NCI-H226 (cell line): ENCODE measurements at places on chromosomes 5 and 9.
A peak's percentile ranks its signal among the peaks of the same experiment; 100 is the strongest.

- DNase-seq: no peak
Observed at GRCh38 chr5:133227897-133228296, 176.1 kb downstream of the HSPA4 start.

DNA sequence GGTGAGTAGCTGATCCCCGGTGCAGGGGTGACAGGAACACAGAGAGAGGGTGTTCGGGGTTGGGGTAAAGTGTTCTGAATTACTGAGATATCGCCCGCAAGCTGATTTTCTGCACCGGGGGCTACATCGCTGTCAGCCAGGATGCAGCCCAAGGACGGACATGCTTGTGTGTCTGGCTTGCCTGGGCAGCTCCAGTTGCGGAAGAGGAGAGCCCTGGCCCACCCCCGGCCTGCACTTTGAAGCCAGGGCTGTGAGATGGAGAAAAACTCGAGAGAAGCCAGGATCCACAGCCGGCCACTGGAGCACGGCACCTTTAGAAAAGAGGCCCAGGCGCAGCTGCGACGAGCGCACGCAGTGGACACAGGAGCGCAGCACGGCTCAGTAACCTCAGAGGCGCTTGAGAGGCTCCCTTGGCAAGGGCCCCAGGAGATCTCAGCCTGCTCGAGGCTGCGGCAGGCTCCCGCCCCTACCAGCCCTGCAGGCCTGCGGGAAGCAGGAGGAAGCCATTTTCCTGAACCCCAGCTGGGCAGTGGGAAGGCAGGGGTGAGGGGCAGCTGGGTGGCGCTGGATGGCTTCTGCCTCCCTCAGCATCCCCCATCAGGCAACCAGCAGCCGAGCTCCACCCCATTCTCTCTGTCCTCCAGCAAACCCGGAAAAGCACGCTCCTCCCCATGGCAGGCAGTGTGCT, 59.2 kb downstream of the C9orf50 start:
- no peak for DNase-seq

DNA sequence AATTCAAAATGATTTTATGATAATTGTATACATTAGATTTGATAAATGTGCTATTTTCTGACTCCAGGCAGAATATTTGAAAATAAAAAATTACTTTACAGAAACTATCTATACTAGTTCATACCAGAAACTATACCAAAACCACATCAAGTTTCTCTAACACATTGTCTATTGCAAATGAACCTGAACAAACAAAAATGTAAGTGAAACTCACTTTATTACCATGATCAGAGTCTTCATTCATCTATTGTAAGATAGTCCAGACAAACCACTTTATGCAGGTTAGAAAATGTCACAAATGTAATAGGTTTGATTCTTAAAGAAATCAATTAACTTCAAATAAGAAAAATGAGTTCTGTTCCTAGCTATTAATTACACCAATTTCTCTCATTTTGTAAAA, 99.4 kb downstream of the OXCT1 start:
- DNase-seq: no peak

- no peak for DNase-seq
Observed at GRCh38 chr9:112551641-112552040, 65.0 kb downstream of the KIAA1958 start.

- peak; percentile 43 for DNase-seq
Observed at GRCh38 chr9:100492952-100493351, 20.0 kb downstream of the TMEFF1 start.

GRCh38 chr5:138662599-138662998, 87.4 kb upstream of the HSPA9 start:
- DNase-seq: no peak

DNA sequence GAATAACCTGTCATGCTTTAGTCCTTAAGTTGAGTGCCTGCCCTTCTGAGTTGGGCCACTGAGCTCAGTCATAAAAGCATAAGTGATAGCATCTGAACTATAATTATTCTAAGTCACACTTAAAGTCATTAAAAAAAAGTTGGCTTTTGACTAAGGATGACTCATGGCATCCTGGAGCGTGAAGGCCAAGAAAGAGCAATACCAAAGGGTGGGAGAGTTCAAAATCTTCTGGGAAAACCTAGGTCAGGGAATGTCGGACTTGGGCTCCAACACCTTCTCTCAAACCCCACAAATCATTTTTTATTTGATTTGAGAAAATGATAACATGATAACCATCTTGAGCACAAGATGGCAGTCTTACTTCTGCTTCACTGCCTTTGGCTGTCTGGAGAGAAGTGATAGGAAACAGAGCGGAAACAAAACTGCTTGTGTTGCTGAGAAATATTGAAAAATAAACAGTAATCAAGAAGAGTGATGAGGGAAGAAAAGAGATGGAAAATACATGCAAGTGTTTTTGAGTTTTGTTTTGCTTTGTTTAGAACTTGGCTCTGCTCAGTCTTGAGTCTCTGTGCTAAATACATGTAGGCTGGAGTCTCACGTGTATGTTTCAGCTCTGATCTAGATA, 16.9 kb upstream of the NTRK2 start:
- no peak for DNase-seq
